ENCODE measurements at places on chromosomes 2 and 18.

- DNase-seq: no peak
Measured at GRCh38 chr2:120525056-120526046, 179.4 kb downstream of the INHBB start.

GRCh38 chr18:56309104-56309503 is 329.3 kb downstream of the TXNL1 start:
- no peak for DNase-seq

DNA sequence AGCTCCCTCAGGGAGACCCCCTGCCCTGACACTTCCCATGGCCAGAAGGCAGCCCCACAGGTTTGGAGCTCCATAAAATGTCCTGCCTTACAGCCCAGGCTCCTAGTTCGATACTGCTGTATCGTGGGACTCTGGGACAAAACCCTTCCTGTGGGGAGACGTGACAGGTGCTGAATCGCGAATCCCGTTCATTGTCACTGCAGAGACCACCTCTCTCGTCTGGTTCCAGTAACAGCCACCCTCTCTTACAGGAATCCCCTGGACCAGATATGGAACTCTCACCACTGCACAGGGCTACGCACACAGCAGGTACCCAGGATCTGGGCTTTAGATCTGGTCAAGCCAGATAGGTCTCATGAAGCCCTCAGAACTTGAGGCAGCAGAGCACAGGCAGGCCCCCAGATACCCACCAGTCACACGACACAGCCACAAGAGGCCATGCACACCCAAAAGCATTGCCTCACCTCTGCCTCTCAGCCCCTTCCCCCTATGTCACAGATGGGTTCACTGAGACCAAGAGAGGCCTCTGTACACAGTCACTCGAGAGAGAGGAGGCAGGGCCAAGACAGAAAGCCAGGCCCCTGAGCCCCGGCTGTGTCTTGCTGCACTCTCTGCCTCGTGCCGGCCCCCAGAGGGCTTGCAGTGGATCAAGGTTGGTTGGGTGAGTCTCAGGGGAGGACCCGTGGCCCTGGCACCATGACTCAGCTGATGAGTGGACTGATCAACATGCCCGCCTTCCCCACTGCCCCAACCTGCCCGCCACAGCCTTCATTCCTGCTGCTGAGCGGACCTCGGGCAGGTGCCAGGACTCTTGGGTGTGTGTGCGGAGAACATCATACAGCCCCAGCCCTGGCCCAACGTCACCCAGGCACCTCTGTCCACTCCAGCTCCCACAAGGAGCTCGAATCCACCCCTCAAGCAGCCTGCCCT is 7.6 kb downstream of the SDC1 start:
- no peak for DNase-seq

DNA sequence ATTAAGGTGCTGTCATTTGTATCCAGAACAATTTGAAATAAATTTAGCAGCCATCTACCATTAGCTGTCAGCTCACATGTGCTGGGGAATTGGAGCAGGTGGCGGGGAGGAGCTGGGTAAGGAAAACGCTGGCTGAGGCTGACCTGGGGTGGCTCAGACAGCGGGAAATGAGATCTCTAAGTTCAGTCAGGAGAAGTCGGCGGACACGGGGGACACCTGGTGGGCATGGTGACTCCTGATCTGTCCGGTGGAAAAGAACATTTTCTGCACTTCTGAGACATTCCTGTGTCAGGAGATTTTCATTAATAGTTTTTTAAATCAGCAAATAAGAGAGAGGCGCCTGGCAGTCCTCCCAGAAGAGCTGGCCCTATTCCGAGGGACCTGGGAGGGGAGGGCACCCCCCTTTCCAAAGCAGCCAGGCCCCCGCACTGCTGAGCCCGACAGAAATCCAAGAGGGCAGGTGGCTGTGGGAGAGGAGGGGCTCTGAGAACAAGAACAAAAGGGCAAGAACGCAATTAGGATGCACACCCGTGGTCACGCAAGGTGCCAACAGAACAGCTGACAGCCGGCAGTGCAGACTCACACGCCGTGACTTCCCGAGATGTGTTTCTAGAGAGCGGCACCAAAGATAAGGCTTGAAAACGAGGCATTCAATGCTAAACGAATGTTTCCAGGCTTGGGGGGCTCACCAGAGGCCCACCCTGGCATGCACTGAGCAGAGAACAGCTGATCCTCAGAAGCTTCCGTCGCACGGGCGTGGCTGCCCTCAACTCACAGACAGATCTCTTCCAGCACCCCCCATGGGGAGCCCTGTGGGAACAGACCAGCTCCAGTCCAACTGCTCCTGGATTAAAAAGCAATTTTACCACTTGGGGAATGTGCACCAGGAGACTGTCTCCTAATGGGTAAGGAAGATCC is 26.4 kb downstream of the SLC66A2 start:
- no peak for DNase-seq

DNA sequence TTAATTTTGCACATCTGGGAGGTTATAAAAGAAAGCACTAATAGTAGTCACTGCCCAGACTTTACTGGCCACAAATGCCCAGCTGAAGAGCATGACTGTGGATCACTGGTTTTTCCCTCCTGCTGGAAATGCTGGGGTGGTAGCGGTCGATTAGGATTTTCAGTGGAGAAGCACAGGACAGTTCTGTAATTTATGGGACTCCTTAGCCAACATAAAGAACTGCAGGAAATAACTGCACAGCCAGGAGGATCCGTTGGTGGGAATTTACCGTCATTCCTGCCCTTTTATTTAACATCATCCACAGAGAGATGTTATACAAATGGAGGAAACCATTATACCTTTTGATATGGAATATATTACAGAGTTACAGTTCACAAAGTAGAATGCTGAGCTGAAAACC is 61.5 kb downstream of the TNFRSF11A start:
- no peak for DNase-seq

- DNase-seq: no peak
Measured at GRCh38 chr2:60157283-60157682, 396.2 kb downstream of the BCL11A start.

DNA sequence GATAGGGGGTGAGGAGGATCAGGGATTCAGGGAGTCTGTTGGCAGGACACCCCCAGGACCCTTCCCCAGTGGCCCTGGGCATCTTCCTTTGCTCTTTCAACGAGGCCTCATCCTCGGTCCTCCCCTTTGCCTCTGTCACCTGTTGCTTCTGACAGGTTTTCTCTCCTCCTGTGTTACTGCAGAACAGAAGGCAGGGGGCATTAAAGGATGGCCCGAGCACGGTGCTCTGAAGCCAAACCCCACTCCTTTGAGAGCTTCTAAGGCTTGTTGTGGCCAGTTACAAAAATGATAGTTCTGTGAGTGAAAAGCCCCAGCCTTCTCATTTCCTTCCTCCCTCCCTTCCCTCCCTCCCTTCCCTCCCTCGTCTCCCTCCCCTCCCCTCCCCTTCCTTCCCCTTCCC is 82.5 kb downstream of the THNSL2 start:
- no peak for DNase-seq

GRCh38 chr2:233480490-233481202 is 85.9 kb downstream of the USP40 start:
- DNase-seq: no peak

GRCh38 chr2:70904371-70905216 is 31.1 kb upstream of the ATP6V1B1 start:
- no peak for DNase-seq

DNA sequence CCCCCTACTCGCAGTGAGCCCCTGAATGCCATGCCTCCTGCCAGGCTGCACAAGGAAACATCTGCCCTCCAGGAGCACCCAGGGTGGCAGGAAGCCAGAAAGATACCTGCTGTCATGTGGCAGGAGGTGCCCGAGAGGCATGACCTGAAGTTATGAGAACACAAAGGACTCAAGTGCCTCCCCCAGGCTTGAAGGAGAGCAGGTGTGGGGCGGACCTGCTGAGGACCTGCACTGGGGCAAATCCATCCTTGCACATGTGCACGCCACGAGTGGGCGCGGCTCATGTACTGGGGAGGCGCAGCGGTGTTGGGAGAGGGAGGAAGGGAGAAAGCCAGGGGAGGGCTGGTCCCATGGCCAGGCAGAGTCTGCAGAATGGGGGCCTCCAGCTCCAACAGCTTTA is 26.9 kb downstream of the SDC1 start:
- no peak for DNase-seq

GRCh38 chr18:51447351-51448342 is 250.2 kb upstream of the MEX3C start:
- no peak for DNase-seq

GRCh38 chr2:165953306-165953654 is 296 bp downstream of the TTC21B start:
- DNase-seq: no peak

- no peak for DNase-seq
Measured at GRCh38 chr18:77088963-77089722, 43.4 kb downstream of the MBP start.

GRCh38 chr18:32889615-32890593 is 117.1 kb upstream of the KLHL14 start:
- DNase-seq: no peak

- DNase-seq: no peak
Measured at GRCh38 chr18:39841482-39842365, 2113.3 kb upstream of the PIK3C3 start.

GRCh38 chr2:236338495-236339184 is 74.4 kb upstream of the ASB18 start:
- no peak for DNase-seq

DNA sequence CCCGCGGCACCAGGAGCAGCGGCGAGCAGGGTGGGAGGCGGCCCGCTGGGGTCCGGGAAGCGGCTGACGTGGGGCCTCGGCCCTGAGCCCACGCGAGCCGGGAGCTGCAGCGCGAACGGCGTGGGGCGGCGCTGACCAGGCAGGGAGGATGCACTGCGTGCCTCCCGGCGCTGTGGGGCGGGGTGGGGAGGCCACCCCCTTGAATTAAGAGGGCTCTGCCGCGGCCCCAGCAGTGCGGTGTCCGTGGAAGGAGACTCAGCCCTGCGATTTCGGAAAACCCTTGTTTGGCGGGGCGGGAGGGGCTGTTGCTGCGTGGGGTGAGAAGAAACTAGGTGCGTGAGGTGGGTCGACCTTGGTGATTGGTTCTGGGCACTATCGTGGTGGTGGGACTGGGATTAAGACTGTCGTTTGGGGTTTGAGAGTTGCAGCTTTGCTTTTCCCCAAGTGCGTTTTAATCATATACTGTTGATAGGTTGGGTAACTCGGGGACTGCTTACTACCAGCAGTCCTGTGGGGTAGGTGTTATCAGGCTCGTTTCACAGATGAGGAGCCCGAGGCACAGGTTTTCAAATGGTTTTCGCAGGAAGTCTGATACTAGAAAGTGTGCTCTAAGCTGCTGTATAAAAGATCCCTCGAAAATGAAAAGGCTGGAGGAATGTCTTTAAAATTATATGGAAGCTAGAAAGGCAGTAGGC is 722 bp downstream of the ACSL3 start:
- no peak for DNase-seq

- no peak for DNase-seq
Measured at GRCh38 chr2:169782513-169782912, 16.2 kb upstream of the SSB start.

- DNase-seq: no peak
Measured at GRCh38 chr2:180208841-180209240, 201.7 kb upstream of the CWC22 start.

GRCh38 chr18:74797577-74798151 is 200.0 kb downstream of the ZNF407 start:
- no peak for DNase-seq

GRCh38 chr2:51194656-51195055 is 162.7 kb upstream of the NRXN1 start:
- no peak for DNase-seq

DNA sequence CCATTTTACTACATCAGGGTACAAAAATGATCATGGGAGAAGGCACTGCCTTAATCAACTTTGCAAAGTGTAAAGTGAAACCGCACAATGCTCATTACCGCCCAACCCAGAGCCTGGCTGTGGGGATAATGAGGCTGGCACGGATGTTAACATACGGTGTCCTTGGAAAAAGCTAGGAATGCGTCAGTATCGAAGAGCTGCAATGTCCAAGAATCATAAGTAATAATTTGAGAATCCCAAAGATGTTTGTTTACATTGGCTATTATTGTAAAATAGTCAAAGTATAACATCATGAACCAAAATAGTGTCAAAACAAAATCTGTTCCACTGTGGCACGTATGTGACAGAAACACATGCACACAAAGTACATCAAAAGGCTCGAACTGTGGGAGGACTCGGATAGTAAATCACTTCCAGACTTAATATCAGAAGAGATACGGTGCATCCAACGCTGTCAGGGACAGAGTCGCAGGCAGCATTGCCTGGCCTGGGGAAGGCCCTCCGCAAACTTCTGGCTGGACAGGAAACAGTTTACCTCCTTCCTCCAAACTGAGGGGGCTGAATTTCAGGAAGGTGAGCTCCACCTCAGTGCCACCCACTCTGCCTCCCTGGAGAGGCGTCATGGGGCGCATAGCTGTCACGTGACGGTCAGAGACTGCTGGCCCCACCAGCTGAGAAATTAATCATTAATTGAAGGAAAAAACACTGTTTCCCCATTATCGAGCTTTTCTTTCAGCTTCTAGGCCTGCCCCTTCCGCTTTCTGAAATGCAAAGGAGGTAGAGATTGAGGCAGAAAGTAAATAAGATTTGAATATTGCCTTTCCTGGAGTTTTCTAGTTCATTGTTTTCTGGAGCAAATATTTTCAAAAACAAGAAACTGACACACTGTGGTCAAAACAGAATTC is 1.8 kb upstream of the ID2 start:
- DNase-seq: no peak

- DNase-seq: no peak
Measured at GRCh38 chr2:85131116-85131515, 2.1 kb upstream of the TCF7L1 start.

- no peak for DNase-seq
Measured at GRCh38 chr18:79611040-79611681, 68.4 kb upstream of the CTDP1 start.

DNA sequence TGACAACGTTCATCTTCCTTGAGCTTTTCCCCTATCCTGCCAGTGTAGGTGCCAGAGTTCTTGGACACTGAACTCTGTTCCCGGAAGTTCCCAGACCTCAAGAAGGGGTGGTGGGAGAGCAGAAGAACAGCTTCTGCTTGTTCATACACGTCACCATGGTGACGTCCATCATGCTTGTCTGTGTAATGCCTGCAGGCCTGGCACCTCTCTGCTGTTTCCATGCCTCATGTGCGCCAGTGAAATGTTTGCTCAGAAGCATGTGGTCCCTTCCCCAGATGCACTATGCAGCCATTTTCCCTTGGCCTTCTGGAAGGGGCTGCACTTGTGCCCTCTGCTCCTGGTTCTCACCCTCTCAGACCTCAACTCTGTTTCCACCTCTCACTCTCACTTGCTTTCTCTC is 210.8 kb upstream of the NABP1 start:
- no peak for DNase-seq

GRCh38 chr2:204066051-204066450 is 129.5 kb downstream of the ICOS start:
- no peak for DNase-seq

- no peak for DNase-seq
Measured at GRCh38 chr2:84498150-84498799, 18.0 kb upstream of the DNAH6 start.

DNA sequence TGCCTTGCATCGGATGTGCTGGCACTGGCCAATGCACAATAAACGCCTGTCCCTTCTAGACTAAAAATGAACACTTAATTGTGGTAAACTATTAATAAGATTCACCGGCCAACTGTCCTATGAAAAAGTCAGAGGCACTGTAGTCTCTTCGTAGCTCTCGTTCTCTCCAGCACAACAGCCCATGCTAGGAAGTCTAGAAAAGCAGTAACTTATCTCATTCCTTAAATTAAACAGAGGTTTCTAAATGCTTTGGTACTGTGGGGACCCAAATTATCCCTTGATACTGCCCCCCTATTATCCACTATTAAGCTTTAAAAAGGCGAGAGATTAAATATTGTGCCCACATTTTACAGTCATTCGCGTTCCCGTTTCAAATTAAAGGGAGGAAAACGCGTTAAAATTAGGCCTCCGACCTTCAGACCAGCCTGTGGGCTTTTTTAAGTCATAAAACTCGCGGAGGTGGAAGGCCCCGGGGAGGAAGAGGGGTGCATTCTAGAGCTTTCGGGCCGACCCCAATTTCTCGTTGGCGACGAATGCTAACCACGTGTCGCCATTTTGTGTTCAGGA is 1.5 kb upstream of the PCBP1 start:
- no peak for DNase-seq

Data from T-helper 9 cell (primary cell).